Uterine smooth muscle cell (primary cell): ENCODE measurements at places on chromosomes 16 and 17. TPM values are rescaled to one million over a fixed set of nuclear protein-coding genes. Genes with fewer than 3 reads are reported as not detected.

C16orf54 gene
- total RNA-seq: not detected in 2 replicates

NEURL4 gene
- total RNA-seq: 24.0 and 32.6 TPM in 2 replicates

CSF3 gene
- total RNA-seq: 0.25 and 1.4 TPM in 2 replicates

PRSS33 gene
- total RNA-seq: not detected in 2 replicates

VASN gene
- total RNA-seq: 94.3 and 150 TPM in 2 replicates

C16orf92 gene
- total RNA-seq: not detected in 2 replicates

CCL8 gene
- not detected in 2 replicates for total RNA-seq

CSH1 gene
- not detected in 2 replicates for total RNA-seq

MT1M gene
- total RNA-seq: 0.50 and 1.8 TPM in 2 replicates

ACE gene
- 4.6 and 7.6 TPM in 2 replicates for total RNA-seq

KRT25 gene
- not detected in 2 replicates for total RNA-seq

CFDP1 gene
- total RNA-seq: 59.5 and 80.5 TPM in 2 replicates

PIPOX gene
- total RNA-seq: 1.1 and 2.7 TPM in 2 replicates

TBC1D3B gene
- 0.77 and 2.5 TPM in 2 replicates for total RNA-seq

ATP2A1 gene
- total RNA-seq: 0.22 and 0.25 TPM in 2 replicates

MMP25 gene
- under 0.01 and 0.11 TPM in 2 replicates for total RNA-seq

PDK2 gene
- 7.5 and 11.7 TPM in 2 replicates for total RNA-seq

XAF1 gene
- 20.5 and 60.1 TPM in 2 replicates for total RNA-seq

CD79B gene
- total RNA-seq: 0.12 TPM in 1 of 2 replicates, not detected in the other

SLC47A2 gene
- not detected in 2 replicates for total RNA-seq

ZFPM1 gene
- 0.55 and 1.2 TPM in 2 replicates for total RNA-seq

TBX2 gene
- total RNA-seq: 21.0 and 46.5 TPM in 2 replicates

RAB26 gene
- 1.1 and 1.4 TPM in 2 replicates for total RNA-seq

TSR1 gene
- 67.0 and 95.7 TPM in 2 replicates for total RNA-seq

CAVIN1 gene
- 669 and 706 TPM in 2 replicates for total RNA-seq

TAOK2 gene
- 56.2 and 62.0 TPM in 2 replicates for total RNA-seq

PRSS21 gene
- total RNA-seq: 1.6 and 3.4 TPM in 2 replicates

CD300LB gene
- total RNA-seq: not detected in 2 replicates

LGALS9C gene
- not detected in 2 replicates for total RNA-seq

KRT40 gene
- total RNA-seq: not detected in 2 replicates

BBS2 gene
- total RNA-seq: 68.5 and 80.6 TPM in 2 replicates

ANKRD40CL gene
- total RNA-seq: not detected in 2 replicates

RTN4RL1 gene
- total RNA-seq: 0.11 and 0.12 TPM in 2 replicates

KIF18B gene
- 1.7 and 8.9 TPM in 2 replicates for total RNA-seq

TP53I13 gene
- 69.9 and 88.2 TPM in 2 replicates for total RNA-seq

PLEKHH3 gene
- total RNA-seq: 14.6 and 20.4 TPM in 2 replicates

SLC16A13 gene
- total RNA-seq: 1.00 and 1.7 TPM in 2 replicates

ENPP7 gene
- 0.12 TPM in 1 of 2 replicates, not detected in the other for total RNA-seq

BIRC5 gene
- total RNA-seq: 41.4 and 109 TPM in 2 replicates

TBC1D3D gene
- total RNA-seq: 0.12 and 0.89 TPM in 2 replicates

CREBBP gene
- total RNA-seq: 20.3 and 22.9 TPM in 2 replicates

SGCA gene
- 0.33 and 1.9 TPM in 2 replicates for total RNA-seq

KIFC3 gene
- 76.2 and 81.3 TPM in 2 replicates for total RNA-seq
